Panc1 (cell line): ENCODE measurements at places on chromosomes 16 and 17.

- DNase-seq = no peak
Measured at GRCh38 chr16:8788578-8789172, 8.8 kb downstream of the TMEM186 start.

- no peak for DNase-seq
Measured at GRCh38 chr16:58425756-58426494, 33.7 kb downstream of the GINS3 start.

GRCh38 chr16:87636050-87636684, 33.9 kb downstream of the JPH3 start:
- DNase-seq = peak; percentile 59

- DNase-seq = no peak
Measured at GRCh38 chr17:4609761-4610160, 25.4 kb downstream of the SMTNL2 start.

DNA sequence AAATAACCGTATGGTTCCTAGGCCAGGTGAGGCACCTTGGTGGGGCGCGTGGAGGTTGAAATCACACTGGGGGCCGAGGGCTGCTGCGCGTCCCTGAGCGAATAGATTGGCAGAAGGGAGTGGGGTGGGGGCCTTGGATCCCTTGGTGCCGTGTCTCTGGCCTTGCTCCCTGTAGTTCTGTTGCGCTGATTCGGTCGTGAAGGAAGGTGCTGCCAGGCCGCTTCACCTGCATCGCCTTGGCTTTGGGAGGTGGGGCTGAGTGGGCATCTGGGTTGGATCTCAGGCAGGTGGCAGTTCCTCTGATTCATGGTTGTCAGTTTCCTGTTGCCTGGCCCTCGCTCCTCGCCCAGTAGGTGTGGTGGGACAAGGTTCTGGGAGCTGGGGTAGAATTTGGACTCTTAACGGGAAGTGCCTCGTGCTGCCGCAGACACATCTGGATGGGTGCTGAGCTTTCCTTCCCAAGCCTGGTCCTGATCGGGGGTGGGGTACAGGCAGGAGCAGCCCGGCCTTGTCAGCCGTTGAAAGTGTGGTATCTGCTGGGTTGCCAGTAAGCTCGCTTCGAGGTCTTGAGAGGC, 30.1 kb downstream of the PGS1 start:
- no peak for DNase-seq

DNA sequence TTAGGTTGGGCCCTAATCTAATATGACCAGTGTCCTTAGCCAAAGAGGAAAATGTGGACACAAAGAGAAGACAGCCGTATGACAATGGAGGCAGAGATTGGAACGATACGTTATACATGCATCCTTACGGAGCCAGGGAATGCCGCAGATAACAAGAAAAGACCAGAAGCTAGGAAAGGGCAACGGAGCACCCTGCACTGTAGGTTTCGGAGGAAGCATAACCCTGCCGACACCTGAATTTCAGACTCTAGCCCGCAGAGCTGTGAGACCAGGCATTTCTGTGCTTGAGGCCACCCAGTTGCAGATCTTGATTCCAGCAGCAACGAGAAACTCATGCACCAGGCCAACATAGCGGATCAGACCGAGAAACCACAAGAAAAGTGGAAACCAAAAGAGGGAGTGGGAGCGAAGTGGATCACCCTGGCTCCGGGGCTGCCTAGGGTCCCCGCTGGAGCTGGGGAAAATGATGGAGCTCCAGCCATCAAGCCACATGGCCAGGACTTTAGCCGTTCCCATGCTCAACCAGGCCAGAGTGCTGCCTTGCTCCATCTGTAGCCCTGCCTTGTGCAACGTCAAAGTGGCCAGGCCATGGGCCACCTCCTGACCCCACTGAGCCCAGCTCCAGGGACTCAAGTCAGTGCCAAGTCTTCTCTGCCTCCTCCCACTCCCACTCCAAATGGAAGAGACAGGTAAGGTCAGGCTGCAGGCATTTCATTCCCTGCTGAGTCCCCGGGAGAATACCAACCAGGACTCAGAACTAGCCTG, 51.7 kb upstream of the RPL38 start:
- no peak for DNase-seq

- DNase-seq = no peak
Measured at GRCh38 chr17:46783031-46783593, 35.4 kb downstream of the WNT3 start.
